ENCODE measurements at places on chromosomes 13 and 19.
A peak's percentile ranks its signal among the peaks of the same experiment; 100 is the strongest.

DNA sequence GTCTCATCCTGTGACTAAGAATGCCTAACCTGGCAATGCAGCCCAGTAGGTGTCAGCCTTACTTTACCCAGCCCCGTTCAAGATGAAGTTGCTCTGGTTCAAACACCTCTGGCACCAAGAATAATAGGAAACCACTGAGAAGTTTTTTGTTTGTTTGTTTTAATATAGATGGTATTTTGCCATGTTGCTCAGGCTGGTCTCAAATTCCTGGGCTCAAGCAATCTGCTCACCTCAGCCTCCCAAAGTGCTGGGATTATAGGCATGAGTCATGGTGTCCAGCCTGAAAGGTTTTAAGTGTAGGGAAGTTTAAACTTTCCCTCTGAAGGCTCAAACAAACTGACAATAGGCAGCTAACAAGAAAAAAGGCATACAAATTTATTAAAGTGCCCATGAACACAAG lies 51.2 kb upstream of the ABCC4 start:
- no peak for DNase-seq

DNA sequence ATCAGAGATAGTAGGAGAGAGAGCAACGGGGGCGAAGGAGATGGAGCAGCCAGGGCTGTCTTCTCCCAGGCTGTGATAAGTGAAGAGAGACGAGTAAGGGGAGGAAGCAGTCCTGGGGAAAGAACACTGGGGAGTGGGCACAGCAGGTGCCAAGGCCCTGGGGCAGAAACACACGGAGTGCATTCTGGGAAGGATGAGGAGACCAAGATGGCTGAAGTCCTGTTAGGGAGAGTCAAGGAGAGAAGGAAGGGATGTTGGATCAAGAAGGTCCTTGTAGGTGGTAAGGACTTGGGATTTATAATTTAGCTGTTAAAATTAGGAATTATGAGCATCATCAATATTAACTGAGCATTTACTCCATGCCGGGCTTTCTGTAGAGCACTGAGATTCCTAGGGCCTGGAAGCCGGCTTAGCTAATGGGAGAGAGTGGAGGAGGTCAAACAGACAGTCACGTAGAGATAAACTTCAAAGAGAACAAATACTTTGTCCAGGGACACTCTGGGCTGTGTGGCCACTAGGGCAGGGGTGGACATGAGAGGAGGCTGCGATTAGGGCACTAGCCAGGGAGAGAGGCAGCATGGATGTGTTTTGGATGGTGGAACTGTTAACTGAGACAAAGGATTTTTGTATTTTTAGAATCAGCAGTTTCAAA lies 134.2 kb upstream of the PEG3 start:
- no peak for DNase-seq

DNA sequence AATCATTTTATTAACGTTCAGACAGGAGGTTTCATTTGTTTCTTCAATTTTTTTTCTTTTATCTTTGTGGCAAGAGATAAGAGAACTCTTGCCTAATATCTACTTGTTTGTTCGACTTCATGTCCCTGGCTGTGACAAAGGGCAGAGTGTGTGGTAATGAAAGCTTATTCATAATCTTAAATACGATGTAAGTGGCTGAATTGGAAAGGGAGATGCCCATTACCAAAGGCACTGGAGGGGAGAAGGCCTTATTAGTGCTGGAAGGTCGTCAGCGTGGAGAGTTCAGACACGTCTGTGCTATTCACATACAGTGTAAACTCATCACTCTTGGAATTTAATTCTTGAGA lies 54.0 kb downstream of the RFC3 start:
- DNase-seq: no peak

DNA sequence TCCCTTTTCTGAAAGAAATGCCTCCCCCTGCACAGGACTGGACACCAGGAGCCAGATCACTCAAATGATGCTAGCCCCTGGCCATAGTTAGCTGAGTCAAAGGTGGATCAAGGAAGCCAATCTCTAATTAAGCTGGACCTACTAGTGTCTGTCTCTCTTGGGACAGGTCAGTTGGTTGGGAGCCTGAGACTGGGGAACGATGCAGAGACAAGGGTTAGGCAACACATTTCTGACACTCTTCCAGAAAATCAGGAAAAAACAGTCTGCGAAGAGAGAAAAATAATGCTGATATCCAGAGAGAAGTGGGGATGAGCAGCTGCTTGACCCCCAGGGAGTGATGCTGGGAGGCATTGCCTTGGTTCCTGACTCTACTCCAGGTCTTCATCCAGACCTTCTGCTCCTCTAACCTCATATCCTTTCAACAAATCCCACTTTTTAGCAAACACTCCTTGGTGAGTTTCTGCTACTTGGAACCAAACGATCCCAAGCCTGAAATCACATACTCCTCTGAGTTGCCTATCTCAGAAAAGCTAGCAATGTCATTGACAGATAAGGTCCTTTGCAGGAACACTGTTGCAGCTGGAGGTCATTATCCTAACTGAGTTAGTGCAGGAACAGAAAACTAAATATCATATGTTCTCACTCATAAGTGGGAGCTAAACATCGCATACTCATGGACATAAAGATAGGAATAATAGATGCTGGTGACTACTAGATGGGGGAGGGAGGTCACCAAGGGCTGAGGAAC lies 369.7 kb downstream of the COG6 start:
- no peak for DNase-seq

DNA sequence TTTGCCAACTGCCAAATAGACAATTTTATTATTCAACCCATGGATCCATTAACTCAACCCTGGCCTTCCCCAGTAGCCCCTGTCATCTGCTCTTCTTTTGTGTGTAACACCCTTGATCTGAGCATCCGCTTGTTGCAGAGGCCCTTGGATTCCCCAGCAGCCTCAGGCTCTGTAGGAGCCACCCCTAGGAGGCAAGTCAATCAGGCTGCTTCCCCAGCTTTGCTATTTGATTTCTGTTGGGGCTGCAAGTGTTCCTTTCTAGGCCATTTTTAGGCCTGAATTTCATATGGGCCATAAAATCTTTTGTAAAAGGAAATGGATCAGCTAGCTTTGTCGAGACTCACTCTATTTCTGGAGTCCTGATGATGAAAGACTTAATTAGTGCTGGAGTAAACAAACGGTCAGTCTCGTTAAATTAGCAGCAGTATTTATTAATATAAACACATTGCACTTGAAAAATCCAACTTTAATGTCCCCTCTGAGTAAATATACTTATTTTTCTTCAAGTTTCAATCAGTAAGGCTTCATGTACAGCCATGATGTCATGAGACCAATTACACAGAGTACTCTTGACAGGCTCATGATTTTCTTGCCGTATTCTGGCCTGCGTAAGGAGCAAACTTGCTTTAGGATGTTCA lies 105.3 kb downstream of the RGCC start:
- DNase-seq: peak; percentile 80

- DNase-seq: peak; percentile 55
These were observed 23.2 kb downstream of the ANKRD27 start for GRCh38 chr19:32651729-32652140.

DNA sequence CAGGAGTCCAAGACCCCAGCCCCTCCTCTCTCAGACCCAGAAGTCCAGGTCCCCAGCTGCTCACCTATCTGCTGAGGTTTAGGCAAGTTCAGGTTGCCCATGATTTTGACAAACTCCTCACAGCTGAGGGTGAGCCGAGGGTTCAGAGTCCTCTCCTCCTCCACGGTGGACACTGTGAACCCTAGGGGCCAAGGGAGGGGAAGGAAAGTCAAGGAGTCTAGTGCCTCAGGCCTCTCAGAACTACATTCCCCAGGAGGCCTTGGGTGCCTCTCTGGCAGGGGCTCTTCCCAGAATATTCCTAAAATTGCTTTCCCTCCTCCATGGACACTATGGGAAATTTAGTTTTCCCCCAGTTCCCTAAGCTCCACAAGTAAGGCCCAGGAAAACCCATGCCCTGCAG lies 3.3 kb upstream of the PHLDB3 start:
- no peak for DNase-seq

- DNase-seq: no peak
These were observed 4.0 kb upstream of the FTL start for GRCh38 chr19:48961051-48961649.

GRCh38 chr13:26837997-26838396 lies 77.4 kb upstream of the GPR12 start:
- DNase-seq: no peak

DNA sequence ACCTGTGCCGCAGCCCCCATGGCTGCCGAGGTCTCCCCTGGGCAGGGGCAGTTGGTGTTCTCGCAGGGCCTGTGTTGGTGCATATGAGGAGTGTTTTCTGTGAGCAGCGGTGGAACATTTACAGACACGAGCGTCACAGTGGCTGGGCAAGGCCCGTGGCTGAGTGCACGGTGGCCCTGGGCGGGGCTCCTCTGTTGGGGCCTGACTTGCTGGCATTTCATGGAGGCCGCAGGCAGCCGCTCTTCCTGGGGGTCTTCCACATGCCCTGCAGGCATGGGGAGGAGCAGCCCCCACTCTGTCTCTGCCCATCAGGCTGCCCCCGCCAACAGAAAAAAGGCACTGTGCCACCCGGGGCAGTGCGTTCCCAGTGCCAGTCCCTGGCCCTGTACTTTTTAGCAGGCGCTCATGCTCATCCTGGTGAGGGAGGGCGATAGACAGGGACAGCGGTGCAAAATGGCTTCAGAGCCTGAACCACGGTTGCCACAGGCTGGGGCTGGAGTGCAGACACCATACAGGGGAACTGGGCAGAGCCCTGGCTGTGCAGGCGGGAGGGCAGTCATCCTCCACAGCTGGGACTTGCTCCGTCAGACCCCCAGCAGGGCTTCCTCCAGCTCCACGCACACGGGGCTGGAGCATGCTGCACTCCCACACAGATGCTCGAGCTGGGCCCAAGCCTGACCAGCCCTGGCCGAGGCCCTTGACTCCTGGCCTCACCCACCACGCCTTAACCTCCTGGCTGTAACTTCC lies 23.5 kb downstream of the TFDP1 start:
- no peak for DNase-seq

DNA sequence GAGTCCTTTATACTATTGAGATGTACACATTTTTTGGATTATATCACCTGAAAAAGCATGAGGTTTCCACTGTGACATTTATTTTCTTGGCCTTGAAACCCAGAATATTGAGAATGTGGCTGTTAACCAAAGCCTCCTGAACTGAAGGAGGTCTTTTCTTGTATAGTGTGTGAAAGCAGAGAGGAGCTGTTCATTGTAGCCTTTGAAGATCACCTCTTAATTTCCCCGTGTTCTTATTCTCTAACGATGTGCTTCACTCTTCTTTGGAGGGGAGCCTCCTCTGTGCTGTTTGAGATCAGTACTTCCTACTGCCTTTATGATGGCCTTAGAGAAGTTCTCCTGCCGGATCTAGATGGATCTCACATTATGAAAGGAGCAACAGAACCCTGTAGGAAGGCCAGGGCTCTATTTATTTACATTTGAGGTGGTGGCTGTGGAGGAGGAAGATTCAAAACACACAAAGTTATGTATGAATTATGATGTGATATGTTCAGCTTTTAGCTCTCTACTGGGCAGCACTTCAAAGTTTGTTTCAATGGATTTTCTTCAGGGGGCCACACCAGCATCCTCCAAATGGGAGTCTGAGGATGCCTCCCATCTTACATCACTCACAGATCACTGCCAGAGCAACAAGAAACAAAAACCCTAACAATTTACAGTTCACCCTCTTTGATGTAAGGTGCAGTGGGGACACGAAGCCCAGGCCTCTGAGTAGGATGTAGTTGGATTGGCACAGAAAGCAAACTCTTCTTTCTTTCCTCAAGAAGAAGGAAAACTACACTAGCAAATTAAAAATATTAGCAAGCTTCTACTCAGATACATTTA lies 322.3 kb downstream of the DLEU7 start:
- no peak for DNase-seq

- no peak for DNase-seq
These were observed 25.1 kb upstream of the CEBPG start for GRCh38 chr19:33348301-33349010.

- no peak for DNase-seq
These were observed 199.8 kb downstream of the COG6 start for GRCh38 chr13:39855236-39855635.

- no peak for DNase-seq
These were observed 27.7 kb upstream of the MCF2L start for GRCh38 chr13:112941349-112941748.

DNA sequence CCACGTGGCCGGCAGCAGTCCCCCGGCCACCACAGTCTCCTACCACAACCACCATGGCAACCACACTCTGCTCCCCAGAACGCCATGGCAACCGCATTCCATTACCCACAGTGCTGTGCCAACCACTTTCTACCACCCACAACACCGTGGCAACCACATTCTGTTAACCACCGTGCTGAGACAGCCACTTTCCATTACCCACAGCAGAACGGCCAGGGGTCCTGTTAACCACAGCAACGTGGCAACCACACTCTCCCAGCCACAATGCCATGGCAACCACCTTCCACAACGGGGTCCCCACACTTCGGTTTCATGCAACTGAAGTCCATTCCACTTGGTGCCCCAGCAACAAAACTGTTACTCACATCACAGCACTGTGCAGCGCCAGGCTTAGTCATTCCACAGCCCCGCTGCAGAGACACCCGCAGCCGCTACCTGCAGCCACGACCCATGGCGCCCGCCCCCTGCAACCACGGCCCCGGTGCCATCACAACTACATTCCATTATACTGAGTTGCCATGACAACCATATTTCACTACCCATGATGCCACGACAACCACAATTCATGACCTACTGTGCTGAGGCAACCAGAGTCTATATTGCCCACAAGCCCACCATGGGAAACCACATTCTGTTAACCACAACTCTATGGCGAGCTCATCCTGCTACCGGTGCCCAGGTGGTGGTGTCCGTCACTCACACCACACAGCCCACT lies 10.0 kb downstream of the DPF1 start:
- no peak for DNase-seq

GRCh38 chr13:50616101-50616500 lies 227.4 kb downstream of the DLEU7 start:
- no peak for DNase-seq

GRCh38 chr19:45766296-45766868 lies 2.7 kb downstream of the SIX5 start:
- no peak for DNase-seq

DNA sequence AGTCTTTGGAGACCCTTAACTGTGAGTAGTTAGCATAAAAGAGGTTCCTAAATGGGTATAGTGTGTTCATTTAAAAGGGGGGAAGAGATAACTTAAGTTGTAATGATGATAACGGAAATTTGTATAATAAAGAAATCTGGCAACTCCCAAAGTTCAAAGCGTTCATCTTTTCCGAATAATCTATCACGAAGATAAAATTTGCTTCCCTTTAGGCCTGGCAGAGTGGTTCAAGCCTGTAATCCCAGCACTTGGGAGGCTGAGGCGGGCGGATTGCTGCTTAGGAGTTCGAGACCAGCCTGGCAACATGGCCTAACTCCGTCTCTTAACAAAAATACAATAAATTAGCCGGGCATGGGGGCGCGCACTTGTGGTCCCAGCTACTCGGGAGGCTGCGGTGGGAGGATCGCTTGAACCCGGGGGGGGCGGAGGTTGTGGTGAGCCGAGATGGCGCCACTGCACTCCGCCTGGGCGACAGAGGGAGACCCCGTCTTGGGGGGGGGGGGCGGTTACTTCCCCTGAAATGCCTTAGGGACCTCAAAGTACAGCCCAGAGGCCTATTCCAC lies 934 bp downstream of the N4BP2L2 start:
- DNase-seq: no peak

All from globus pallidus (tissue), 1 donor.